ENCODE measurements at places on chromosomes 16 and 17.

DNA sequence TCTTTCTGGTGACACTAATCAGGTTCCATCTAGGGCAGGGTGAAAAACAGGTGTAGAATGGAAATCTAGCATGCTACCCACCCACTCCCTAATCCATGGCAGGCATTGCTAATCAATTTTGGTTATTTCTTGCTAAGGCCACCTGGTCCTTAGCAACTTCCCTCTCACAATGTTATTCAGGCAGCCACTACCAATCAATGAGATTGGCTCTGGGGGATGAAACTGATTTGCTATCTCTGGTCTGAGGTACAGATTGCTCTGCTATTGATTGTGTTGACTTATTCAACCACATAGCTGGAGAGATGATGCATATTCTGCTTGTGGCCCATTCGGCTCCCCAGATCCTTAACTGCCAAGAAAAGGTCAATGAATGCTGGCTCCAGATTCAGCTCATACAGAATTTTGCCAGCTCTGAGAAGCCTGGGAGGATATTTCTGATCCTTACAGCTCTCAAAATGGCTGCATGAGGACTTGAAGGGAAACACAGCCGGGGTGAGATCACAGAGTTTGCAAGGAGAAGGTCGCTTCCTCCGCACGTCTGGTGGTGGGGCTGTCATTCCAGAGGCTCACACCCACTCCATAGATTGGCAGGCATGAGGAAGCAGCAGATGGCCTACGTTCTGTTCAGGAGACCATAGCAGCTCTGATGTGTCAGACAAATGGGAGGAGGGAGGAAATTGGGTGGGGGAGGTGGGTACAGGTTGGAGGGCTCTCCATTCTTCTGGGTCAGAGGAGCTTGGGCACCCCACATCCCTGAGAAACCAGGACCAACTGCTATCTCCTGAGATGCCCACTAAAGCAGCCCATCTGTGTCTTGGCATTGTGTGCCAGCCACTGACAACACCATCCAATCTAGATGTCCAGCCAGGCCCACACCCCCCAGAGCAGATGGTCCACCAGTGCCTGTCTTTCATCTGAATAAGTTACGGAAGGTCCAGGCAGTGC is 22.3 kb downstream of the SEZ6 start:
- DNase-seq: no peak

GRCh38 chr16:55189224-55189623 is 134.8 kb upstream of the IRX6 start:
- DNase-seq: no peak

GRCh38 chr17:81096741-81097133 is 61.8 kb downstream of the BAIAP2 start:
- no peak for DNase-seq

GRCh38 chr16:25264597-25264996 is 7.0 kb upstream of the ZKSCAN2 start:
- DNase-seq: no peak

DNA sequence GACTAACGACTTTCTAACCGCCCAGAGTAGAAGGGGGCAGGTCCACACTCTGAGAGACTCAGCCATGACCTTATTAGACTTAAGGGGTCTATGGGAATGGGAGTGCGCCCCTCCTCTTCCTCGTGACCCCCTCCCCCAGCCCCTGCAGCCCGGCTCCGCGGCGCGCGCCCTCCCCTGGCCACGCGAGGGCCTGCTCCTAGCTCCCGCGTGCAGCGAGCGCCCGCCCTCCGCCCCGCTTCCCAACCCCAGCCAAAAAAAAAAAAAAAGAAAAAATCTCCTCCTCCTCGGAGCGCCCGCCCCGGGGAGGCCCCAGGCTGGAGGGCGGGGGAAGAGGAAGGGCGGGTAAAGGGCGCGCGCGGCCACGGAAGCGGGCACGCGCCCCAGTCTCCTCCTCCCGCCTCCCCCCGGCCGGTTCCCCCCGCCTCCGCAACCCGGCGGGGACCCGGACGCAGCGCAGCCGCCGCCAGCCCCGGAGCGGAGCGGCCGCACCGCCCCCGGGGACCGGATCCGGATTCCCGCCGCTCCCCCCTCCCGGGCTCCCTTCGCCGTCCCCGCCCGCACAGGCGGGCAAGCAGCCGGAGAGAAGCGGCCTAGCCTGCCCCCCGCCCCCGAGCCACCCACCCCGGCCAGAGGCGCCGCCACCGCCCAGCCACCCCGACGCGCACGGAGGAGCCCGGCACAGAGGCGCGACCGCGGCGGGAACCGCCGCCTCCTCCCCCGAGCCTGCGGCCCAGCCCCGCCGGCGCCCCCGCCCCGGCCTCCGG is 949 bp downstream of the UBTF start:
- DNase-seq: peak; percentile 78
